Stimulated activated CD8-positive, alpha-beta memory T cell treated with anti-CD3 and anti-CD28 coated beads, Interleukin-4, amount 100 ng/mL, for 1 hour (primary cell): ENCODE measurements at places on chromosomes 3 and 15.

DNA sequence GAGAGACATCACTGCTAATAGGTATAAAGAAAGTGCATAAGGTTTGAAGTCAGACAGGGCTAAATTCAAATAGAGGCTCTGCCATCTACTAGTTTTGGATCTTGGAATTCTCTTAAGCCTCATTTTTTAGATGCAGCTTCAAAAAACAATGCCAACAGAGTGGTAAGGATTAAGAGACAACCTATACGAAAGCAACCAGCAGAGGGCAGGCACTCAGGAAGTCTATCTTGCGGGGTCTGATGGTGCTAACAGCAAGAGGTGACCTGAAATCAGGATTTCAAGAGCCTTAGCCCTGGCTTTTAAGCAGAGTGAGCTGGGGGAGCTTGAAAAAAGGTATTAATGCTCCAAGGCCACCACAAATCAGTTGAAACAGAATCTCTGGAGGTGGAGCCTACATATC is 40.7 kb downstream of the LDHAL6B start:
- peak; percentile 30 for DNase-seq

- DNase-seq, result no peak
Observed at GRCh38 chr15:92770641-92771040, 115.1 kb upstream of the FAM174B start.

- DNase-seq, result no peak
Observed at GRCh38 chr3:5310509-5310908, 123.0 kb downstream of the EDEM1 start.

- DNase-seq, result no peak
Observed at GRCh38 chr3:114307222-114307830, 13.5 kb downstream of the TIGIT start.

- DNase-seq, result no peak
Observed at GRCh38 chr3:126390751-126391150, 4.0 kb upstream of the CFAP100 start.

DNA sequence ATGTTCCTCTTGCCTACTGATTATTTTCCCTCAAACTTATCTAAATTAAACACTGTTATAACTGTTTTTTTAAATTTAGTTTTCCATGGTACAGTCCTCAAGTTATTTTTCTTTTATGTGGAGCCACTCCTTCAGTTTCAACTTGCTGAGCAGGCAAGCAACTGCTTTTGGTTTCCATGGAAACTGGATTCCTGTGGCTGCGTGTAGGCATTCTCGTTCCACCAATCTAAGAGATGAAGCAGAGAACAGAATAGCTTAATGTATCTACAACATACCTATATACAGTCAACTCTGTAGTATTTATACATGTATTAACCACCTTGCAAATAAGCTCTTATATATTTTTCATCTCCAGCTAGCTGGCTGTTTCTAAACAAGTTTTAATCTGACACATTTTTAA is 25.8 kb upstream of the ANXA2 start:
- DNase-seq, result no peak

- no peak for DNase-seq
Observed at GRCh38 chr3:177979703-177980102, 556.5 kb upstream of the KCNMB2 start.

- no peak for DNase-seq
Observed at GRCh38 chr3:24387000-24387399, 107.7 kb downstream of the THRB start.

GRCh38 chr3:46143951-46144473 is 64.1 kb downstream of the CCR1 start:
- no peak for DNase-seq

DNA sequence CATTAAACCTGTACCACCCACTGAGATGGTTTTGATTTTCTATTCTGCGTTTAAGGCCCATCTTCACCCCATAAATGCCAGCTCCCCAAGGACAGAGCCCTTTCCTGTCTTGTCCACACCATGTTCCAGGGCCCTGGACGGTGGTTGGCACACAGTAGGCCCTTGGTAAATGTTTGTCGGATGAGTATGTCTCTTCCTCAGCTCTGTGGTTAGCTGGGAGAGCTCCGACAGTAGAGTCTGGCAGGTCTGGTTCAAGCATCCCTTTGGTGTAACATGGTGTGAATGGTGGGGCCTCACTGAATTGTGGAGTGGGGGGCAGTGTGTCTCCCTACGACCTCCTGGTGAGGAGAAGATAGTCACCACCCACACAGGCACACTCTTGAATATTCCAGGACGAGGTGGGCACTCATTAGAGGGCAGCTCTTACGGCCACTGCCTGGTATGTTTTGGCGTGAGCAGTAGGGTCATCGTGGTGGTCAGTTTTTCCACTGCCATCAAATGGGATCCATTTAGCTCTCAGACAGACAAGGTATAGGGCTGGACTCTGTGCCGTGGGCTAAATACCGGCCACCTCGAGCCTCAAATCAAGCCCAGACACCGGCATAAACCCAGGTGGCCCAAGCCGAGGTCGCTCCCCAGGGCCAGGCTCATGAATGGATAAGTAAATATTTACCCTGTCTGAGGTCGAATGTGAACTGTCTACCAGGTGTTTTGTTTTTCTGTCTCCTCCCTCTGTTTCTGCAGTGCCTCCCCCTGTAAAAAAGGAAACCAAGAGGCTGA is 61.3 kb downstream of the SMAD3 start:
- no peak for DNase-seq

DNA sequence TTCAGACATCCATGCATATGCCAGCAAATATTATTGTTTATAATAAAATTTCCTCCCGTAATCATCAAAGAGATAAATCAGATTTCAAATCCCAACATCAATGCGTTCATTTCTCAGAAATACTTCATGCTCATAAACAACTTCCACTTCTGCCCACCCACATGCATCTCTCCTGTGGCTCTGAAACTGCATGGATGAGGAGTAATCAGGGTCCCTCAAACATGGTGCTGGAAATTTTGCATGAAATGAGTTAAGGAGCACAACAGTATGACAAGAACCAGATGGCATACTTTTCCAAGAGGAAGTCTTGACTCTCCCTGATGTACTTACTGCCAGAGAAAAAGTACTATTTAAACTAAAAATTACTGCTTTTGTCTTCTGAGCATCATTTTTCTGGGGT is 26.9 kb upstream of the MFSD1 start:
- no peak for DNase-seq

DNA sequence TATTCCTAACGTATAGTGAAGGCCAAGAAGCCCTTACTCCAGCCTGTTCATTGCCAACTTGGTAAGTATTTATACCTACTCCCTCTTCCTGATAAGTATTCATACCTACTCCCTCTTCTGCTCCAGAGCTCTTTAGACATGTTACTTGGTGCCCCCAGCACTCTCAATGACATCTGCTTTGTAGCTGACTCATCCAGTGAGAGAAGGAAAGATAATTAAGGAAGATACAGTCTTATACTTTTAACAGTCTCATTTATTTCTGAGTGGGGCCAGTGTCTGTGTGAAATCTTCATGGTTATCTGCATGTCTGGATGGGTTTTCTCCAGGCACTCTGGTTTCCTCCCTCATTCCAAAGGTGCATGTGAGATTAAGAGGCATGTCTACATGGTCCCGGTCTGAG is 698.7 kb downstream of the FHIT start:
- DNase-seq, result no peak

DNA sequence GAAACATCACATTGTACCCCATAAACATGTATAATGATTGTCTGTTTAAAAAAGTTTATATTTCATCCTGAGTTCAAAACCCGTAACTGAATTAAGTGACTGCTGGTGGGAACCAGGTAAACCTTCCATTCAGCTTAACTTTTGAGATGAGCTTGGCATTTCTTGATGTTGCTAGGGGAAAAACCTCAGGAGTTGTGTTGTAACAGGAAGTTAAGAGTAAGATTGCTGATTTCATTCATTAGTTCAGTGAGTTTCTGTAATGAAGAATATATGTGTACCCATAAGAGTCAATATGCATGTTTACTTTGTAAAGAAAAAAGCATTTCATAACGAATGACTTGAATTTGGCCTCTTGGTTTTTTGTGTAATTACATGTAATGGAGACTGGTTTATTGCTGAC is 32.5 kb downstream of the CTSH start:
- no peak for DNase-seq
